Hepatic stellate cell (primary cell): ENCODE measurements at places on chromosomes 12 and 14.

DNA sequence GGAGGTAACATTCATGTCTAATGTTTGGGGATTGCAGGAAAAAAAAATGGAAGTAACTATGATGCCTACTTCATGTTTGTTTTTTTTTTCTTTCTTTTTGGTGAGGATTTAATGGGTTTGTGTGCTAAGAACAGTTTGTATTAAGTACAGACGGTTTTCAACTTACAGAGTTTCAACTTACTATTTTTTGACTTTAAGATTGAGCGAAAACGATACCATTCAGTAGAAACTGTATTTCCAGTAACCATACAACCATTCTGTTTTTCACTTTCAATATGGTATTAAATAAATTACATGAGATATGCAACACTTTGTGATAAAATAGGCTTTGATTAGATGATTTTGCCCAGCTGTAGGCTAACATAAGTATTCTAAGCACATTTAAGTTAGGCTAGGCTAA lies 10.4 kb downstream of the TECPR2 start:
- no peak for DNase-seq

DNA sequence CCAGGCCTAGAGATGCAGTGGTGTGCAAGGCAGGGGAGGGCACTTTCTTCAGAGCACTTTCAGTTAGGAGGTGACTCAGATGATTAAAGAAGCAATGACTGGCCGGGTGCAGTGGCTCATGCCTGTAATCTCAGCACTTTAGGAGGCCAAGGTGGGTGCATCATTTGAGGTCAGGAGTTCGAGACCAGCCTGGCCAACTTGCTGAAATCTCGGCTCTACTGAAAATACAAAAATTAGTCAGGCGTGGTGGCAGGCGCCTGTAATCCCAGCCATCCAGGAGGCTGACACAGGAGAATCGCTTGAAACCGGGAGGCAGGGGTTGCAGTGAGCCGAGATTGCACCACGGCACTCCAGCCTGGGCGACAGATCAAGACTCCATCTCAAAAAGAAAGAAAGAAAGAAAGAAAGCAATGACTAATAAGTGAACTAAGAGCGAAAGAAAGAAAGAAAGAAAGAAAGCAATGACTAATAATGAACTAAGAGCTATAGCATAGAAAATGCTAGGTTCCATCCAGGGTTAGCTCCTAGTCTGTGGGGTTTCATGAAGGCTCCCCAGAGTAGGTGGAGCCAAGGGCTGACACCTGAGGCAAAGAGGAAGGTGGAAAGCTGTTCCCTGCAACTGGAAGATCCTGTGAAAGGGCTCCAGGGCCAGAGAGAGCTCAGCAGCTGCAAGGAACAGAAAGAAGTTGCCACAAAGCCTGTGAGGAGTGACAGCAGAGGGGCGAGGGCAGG lies 334.5 kb downstream of the CACNA1C start:
- DNase-seq, result no peak

- no peak for DNase-seq
Measured at GRCh38 chr14:65077318-65077717, 25.0 kb downstream of the MAX start.

GRCh38 chr12:60263161-60263560 lies 667.3 kb downstream of the SLC16A7 start:
- no peak for DNase-seq

- no peak for DNase-seq
Measured at GRCh38 chr12:1844223-1844622, 23.9 kb downstream of the LRTM2 start.

GRCh38 chr12:101165319-101165718 lies 44.7 kb downstream of the SLC5A8 start:
- DNase-seq, result no peak

GRCh38 chr14:105060751-105061427 lies 4.3 kb downstream of the GPR132 start:
- DNase-seq, result no peak

DNA sequence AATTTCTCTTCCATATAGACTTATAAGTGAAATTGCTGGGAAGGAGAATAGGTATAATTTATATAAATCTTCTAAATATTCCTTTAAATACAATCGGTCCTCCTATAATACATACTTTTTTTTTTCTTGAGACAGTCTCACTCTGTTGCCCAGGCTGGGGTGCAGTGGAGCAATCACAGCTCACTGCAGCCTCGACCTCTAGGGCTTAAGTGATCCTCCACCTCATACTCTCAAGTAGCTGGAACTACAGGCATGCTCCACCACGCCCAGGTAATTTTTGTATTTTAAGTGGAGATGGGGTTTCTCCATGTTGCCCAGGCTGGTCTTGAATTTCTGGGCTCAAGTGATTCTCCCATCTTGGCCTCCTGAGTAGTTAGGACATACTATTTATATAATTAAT lies 29.7 kb upstream of the NPFF start:
- DNase-seq, result no peak

GRCh38 chr12:11106288-11106687 lies 14.2 kb upstream of the TAS2R43 start:
- DNase-seq, result no peak

DNA sequence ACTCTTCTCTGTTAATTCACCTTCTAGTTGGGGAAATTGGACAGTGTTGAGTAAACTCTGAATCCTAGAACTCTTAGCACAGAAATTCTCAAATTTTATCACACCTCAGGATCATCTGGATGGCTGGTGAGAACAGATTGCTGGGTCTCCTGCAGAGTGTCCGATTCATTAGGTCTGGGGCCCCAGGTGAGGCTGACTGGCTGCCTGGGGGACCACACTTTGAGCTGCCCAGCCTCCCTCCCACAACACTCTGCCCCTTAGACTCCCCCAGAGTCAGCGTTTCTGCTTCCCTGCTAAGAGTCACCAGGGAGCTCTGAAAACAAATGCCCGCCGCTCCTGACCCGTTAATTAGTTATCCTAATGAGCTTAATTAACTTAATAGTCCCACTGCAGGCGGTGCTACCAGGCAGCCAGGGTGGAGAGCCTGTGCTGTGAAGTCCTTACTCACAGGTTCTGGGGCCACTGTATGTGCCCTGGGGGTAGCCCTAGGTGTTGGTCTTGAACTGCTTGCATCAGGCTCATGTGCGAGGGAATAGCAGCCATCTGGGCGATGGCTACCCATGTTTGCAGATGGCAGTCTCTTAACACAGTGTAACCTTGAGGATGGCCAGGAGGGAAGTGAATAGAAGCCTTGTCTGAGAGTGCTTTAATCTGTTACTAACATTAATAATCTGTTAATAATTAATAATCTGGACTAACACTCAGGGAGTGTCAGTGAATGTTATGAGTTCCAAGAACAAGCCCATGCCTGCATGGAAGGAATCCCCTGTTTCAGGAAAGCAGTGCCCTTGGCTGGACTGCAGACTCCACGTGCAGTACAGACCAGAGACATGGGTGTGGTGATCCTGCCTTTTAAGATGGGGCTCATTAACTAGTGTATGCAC lies 35.6 kb downstream of the AACS start:
- no peak for DNase-seq

DNA sequence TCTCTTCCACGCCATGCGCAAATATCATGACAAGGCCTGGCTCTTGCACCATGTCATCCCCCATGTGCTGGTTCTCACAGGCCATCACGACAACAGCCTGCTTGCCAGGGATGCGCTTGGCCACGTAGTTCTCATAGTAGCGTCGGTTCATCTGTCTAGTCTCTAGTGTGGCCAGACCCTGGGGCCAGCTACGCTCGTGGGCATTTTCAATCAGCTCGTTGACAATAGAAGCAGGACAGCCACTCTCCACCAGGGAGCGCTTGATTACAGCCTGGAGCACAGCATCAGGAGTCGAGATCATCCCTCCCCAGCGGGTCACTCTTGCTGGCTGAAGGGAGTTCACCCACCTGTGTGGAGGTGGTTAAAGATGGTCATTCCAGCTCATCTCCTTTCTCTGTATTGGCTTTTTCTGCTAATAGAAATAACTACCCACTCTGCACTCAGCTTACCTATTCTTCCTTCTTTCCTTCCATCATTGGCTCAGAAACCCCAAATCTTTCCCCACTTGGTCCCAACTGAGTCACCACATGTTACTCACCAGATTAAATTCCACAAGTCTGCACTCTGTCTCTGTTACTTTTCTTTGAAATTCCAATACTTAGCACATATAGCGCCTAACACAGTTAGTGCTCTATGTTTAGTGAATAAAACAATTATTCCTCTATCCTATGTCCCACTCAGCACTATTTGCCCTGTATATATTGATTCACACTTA lies 15.1 kb downstream of the RNF41 start:
- peak; percentile 57 for DNase-seq

- DNase-seq, result no peak
Measured at GRCh38 chr14:70642303-70643235, 853 bp downstream of the TTC9 start.

GRCh38 chr12:49953961-49954846 lies 3.7 kb downstream of the AQP2 start:
- no peak for DNase-seq

DNA sequence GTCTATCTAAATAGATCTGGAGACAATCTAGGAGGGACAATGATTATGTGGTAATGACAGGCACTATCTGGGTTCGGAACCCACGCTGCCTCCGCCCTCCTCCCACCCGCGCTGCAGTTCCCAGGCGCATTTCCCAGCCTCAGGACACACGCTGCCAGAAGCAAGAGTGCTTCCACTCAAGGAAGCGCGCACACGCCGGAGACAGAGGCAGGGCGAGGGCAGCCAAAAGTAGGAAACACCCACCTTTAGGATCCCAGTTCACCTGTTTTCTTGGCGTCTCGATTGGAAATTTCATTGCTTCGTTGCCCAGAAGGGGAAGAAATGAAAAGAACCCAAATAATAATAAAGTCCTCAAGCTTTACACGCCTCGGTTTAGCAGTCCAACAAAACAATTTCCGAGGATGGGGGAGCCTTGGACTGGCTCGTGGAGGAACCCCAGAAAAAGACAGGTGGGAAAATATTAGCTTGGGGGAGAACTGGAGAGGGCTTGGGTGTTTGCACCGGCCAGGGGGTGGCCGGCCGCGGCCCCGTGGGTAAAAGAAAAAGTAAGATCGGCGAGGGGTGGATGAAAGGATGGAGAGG lies 474 bp downstream of the KCNK10 start:
- DNase-seq, result no peak

- no peak for DNase-seq
Measured at GRCh38 chr14:71576472-71576871, 355.8 kb upstream of the RGS6 start.

- no peak for DNase-seq
Measured at GRCh38 chr12:102950950-102951619, 6.4 kb upstream of the ASCL1 start.

- DNase-seq, result no peak
Measured at GRCh38 chr12:16482726-16483125, 123.2 kb downstream of the LMO3 start.

DNA sequence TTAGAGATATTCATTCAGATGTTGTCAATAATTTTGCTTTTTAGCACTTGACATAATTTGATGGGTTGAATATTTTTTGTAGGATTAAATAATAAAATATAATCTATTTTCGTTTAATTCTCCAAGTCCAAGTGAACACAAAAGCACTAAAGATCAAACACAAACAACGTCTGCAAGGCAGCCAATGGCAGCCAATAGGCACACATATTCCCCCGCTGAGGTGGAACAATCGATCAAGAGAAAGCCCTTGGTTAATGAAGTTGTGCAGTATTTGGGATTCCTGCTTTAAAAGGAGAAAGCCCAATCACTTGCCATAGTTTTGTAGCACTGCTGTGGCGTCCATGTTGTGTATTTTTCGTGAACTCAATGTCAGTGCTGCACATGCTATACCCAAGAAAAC lies 1.5 kb downstream of the DHRS7 start:
- no peak for DNase-seq

GRCh38 chr14:58659846-58660245 lies 22.1 kb downstream of the DACT1 start:
- no peak for DNase-seq

- no peak for DNase-seq
Measured at GRCh38 chr12:72006766-72007165, 68.1 kb downstream of the TPH2 start.

GRCh38 chr12:86257134-86257533 lies 943 bp upstream of the MGAT4C start:
- no peak for DNase-seq

- no peak for DNase-seq
Measured at GRCh38 chr12:72815421-72815820, 543.3 kb downstream of the TRHDE start.
